ENCODE measurements at places on chromosomes 2 and 18.
A peak's percentile ranks its signal among the peaks of the same experiment; 100 is the strongest.

DNA sequence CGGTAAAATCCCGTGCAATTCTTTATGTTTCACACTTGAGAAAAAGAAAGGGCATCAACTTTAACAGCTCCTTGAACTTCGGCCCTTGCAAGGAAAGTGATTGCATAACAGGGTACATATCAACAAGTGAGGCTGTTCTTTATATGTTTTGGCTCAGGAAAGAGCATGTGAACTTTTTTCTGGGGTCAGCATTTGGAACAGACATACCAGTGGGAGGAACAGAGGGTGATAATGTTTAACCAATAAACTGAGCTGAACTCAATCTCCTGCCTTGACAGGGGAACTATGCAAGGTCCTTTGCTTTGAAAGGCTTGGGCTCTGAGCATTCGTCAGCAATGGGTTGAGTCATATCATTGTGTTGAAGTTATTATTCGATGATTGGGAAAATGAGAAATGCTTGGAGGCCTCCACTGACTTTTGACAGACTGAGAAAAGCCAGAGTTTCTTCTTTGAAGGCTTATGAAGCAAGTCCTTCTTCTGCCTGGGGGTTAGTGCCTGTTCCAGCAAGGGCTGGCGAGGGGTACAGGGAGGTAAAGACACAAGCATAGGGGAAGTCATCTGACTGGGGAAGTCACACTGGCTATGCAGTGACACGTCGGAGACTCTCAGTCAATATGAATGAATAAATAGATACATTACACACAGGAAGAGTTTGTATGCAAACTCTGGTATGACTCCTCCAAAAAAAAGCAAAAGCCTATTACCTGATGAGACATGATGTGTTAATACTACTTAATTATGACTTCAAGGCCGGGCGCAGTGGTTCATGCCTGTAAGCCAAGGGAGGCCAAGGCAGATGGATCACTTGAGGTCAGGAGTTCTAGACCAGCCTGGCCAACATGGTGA is 57.2 kb downstream of the CYB5A start:
- DNase-seq = peak; percentile 77

DNA sequence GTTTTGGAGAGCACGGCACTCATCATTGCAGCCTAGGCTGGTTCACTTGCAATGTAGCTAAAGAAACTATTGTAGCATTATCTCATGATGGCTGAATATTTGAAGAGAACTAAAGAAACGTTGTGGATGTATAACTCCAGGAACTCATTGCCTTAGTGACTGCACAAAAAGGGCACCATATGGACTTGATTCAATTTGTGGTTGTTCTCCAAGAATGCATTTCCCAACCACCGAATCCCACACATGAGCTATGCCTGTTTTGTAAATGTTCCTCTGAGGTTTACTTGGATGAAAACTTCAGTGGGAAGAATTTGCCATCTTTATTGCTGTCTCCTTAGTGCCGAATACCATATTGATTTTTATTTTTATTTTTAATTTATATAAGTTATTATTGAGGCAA is 43.5 kb downstream of the DOK6 start:
- DNase-seq = peak; percentile 9

GRCh38 chr18:42620657-42621056 is 494.8 kb downstream of the RIT2 start:
- DNase-seq = no peak

- no peak for DNase-seq
Measured at GRCh38 chr2:120052597-120052996, 39.7 kb downstream of the EPB41L5 start.

GRCh38 chr2:239379641-239380170 is 21.1 kb downstream of the HDAC4 start:
- DNase-seq = no peak

DNA sequence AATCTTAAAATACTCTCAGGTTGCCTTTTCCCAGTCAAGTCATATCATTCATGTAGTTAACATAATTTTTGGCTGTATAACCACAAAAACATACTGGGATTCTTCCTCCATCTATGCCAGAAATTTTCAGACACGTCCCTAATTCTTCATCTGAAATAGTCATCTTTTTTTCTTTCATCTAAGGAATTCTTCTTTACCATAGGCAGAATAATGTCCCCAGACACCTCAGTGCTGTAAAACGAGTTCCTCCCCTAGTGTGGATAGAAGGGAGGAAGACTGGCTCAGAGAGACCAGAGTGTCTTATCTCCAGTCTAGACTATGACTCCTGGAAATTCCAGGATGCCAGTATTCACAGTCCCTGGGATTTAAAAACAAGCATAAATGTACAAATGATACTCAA is 127.8 kb downstream of the MREG start:
- no peak for DNase-seq

DNA sequence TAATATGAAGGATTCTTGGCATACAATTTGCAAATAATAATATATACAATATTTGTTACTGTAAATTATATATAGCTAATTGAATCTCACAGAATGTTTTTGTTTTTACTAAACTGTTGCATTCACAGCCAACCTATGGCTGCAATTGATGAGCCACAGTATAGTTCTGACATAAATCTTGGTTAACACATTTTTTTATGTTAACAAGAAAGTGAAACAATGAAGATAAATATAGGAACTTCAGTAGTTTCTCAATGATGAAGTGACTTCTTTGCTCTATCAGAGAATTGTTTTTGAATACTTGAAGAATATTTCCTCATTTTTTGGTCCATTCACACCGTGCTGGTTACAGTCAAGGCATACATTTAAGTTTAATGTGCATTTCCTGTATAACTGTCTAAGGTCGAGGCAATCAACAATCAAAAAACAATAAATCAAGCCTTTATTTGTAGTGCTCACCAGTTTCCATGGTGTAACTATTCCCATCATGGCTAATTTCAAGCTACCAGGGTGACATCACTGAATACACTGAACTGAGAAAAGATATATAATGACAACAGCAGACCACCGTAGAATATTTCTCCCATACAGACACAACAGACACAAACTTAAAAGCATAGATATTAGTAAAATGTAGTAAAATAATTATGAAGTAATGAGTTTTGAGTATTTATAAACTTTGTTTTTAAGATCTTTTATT is 12.9 kb upstream of the ETAA1 start:
- DNase-seq = no peak

DNA sequence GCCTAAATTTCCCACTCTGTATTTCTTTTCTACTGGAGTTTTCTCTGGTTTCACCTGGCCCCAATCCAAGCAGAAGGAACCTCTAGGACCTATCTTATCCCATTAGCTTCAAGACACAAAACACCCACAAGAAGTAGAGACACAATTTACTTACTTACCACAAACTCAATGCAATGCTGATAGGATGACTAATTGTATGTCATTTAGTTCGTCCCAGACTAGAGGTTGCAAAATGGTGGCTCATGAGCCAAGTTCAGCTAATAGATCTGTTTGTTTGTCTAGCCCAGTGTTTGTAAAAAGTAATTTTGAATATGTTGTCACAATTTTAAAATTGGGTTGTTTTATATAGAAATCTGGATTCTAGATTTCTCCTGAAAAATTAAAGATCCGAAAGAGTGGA is 34.7 kb upstream of the ZSWIM2 start:
- peak; percentile 56 for DNase-seq

DNA sequence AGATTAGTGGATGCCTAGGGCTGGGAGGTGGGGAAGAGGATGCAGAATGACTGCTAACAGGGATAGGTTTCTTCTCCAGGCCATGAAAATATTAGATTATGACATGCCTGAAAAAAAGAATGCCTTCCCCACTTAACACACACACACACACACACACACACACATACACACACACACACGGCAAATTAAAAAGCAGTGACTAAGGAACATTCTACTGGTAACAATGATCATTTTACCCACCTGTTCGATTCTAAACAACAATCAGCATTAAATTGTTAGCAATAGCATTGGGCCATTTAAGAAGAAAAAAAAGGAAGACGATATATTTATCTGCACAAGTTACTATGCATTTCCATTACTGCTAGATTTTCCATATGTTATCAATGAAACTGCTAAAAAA is 10.8 kb downstream of the CACNB4 start:
- DNase-seq = no peak

- no peak for DNase-seq
Measured at GRCh38 chr2:213171147-213171546, 19.7 kb upstream of the IKZF2 start.

GRCh38 chr2:25816249-25816648 is 62.0 kb downstream of the ASXL2 start:
- no peak for DNase-seq

DNA sequence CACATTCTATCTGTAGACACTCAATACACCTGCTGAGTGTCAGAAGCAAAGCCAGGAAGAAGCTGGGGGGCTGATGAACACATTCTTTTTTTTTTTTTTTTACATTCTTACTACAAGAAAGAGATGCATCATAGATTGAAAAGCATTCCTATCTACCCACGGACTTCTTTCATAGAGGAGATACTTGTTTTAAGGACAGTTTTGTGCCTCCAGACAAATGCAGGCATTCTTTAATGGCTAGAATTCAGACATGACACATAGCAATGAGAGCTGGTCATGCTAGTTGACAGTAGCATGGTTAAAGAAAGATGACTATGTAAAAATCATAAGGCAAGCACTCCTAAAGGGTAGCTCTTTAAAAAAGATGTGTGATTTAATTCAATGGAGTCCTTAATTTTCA is 110.2 kb downstream of the EPHA4 start:
- DNase-seq = peak; percentile 24

DNA sequence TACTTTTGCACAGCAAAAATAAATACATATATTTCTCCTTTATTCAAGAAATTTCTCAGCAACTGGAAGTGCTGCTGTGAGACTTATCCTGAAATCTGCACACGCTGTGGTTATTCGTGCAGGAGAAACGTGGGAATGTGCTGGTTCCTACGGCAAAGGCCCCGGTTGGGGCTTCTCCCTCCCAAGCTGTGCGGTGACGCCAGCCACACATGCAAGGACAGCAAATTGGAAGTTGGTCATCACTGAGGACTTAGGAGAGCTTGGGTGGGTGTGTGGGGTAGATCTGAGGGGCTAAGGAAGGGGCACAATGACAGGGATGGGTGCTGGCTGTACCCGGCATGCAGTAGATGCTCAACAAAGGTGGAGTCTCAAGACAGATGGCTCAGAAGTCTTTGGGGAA is 16.5 kb upstream of the MTCL1 start:
- no peak for DNase-seq

- no peak for DNase-seq
Measured at GRCh38 chr2:85875350-85876050, 13.3 kb downstream of the ST3GAL5 start.

GRCh38 chr2:219280651-219281050 is 1.5 kb downstream of the DNAJB2 start:
- DNase-seq = no peak

- DNase-seq = peak; percentile 71
Measured at GRCh38 chr18:48007955-48008701, 77.7 kb upstream of the SMAD2 start.

DNA sequence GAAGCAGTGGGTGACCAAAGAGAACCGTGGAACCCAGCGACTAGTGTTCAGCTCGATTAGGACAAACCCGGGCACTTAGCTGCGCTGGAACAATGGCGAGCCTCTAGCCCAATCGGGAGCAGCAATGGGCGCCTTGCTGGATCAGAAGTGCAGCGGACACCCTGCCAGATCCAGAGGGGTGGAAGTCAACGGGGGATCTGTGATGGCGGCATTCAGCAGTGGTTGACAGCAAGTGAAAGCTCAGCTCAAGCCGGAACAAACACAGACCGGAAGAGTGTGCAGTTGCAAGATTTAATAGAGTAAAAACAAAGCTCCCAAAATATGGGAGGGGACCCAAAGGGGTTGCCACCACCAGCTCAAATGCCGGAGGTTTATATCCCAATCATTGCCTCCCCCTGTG is 478.7 kb upstream of the REG3G start:
- no peak for DNase-seq

- DNase-seq = no peak
Measured at GRCh38 chr18:64419156-64419555, 270.3 kb upstream of the LINC00305 start.

DNA sequence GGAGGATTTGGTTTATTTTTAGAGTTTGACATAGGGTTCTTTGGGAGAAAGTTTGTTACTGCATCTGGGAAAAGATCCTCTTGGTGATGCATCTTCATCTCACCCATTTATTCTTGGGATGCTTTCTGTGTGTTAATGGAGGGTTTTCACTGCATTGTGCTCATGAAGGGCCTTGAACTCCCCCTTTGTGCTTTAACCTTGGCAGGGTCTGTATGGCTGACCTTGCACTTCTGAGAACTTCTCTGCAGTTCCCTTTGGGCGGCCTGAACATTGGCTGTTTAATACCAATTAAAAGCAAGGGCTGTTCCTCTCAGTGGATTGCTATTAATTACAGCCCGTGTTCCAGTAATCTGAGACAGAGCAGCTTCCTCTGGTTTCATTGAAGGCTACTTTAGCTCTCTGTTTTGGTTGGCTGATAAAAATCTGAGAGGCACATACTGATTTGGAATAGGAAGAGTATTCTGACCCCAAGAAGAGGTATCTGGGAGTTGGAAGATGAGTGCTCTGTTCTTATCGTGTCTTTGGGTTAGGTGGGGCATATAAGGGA is 37.5 kb downstream of the FMNL2 start:
- DNase-seq = no peak

- DNase-seq = peak; percentile 64
Measured at GRCh38 chr2:224997802-224998201, 44.5 kb downstream of the DOCK10 start.

GRCh38 chr18:79814373-79814772 is 16.6 kb downstream of the KCNG2 start:
- DNase-seq = no peak

DNA sequence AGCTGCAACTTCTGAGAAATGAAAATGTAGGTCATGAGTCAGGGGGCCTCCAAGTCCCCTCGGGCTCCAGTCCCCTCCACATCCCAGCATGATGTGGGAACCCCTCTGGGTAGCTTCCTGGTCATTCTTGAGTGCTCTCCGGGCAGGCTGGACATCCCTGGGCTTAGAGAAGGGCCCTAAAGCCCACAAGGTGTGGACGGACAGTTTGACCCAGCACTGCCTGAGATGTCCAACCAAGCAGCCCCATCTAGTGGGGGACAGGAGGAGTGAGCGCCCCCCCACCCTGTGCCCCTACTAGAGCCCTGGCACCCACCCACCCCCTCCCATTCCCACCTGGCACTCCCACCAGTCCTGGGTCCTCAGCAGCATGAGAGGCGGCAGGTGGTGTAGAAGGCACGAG is 46.0 kb downstream of the CYP27C1 start:
- DNase-seq = peak; percentile 68

- DNase-seq = no peak
Measured at GRCh38 chr2:50449306-50449705, 582.6 kb downstream of the NRXN1 start.

DNA sequence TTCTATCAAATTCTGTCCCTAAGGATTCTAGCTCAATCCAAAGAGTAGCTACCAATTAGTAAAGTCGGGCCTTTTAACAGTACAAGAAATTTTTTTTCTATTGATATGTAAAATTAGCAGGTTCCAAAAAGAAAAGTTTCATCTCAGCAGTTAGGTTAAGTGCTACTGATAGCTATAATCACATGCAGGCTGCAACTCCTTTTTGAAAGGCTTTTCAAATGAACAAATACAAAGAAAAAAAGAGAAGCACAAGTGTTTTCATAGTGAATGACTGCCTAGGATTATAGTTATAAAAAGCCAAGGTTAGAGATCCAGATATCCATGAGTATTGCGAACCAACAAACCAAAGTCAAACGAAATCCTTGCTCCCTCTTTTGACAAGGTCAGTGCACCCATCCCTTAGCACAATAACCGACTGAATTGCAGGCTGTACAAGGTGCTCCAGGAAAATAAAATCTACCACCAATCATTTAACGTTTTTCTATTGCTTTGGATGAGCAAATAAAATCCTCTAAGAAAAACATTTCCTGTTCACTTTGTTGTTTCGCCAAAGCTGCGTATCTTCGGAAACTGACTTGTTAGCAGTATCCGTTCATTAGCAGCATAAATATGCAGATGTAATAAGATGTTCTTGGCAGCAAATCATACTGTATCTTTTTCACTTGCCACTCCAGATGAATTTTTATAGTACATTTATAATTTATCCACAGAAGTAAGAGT is 100.2 kb downstream of the SRBD1 start:
- DNase-seq = no peak
